ENCODE measurements at places on chromosomes 11 and 22.

DNA sequence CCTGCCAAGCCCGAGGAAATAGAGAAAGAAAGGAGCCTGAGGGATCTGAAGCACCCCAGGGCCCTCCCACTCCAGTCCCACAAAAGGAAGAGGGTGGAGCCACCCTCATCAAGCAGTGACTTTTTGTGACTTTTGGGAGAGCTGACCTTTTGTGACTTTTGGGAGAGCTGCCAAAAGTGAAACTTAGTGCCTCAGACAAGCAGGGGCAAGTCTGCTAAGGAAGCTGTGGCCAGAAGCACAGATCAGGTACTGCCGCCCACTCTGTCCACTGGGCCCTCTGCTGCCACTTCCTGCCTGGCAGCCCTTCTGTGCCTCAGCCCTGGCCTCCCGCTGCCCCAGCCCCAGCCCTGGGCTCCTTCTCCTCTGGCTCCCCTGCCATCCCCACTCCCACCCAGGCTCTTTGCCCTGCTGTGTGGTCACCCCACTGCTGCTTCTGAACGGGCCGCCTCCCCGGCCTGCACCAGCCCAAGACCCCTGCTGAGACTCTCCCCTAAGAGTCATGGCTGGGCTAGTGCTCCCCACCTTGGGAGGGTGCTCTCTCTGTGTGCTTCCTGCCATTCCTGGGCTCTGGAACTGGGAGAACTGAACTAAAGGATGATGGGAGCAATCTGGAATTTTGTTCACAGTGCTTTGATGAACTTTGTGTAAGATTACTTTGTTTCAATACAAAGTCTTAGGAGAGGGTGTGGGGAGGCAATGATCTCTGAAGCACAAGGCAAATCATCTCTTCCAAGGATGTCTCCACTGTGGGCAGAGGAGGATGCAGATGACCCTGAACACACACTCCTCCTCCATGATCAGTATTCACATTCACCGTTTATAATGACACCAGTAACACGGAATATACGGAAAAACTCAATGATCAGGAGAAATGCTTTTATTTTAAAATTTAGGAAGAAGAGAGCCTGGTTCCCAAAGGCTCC lies at the start of gene APOBEC3H:
Gene APOBEC3H (plus strand): TSS at position 147 of the 923 bp plus-strand sequence. CDS start 3,035 bp downstream, outside the sequence.
- DNase-seq: no peak

DNA sequence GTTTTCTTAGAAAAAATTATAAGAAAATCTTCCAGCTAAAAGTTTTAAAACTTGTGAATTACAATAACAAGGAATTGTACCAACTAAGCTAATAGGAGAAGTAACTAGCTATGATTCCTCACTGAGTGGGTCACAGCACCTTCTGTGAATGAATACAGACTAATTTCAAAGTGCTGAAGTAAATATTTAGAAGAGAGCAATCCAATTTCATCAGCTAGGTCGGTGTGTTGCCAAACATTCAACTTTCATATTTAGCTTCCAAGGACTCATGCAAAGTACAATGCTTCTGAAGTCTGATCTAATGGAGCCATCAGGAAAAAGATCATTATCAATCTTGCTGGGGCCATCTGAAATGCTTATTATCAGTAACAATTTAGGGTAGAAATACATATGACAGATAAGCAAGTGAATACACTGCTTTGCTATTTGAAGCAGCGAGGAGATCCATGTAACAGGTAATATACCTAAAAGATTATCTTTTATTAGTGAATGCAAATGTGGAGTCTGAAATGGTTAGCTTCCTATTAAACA lies 750.6 kb upstream of the CCDC90B start:
- DNase-seq: no peak

DNA sequence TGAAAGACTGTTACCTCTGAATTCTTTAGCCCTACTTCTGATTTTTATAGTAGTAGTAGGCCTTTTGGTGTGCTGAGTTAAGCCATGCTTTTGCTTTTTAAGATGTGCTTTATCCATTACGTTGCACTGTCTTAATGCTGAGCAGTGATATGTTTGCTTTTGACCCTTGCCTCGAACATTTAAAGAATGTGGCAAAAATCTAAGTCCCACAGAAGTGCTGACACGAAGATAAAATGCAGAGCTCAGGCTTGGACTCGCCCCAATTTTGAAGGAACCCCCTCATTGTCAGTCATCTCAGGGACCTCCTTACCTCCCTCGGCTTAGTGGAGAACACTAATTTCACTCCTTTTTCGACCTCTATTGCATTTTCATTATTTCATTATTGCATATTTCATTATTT lies 272.9 kb downstream of the DDX10 start:
- no peak for DNase-seq

DNA sequence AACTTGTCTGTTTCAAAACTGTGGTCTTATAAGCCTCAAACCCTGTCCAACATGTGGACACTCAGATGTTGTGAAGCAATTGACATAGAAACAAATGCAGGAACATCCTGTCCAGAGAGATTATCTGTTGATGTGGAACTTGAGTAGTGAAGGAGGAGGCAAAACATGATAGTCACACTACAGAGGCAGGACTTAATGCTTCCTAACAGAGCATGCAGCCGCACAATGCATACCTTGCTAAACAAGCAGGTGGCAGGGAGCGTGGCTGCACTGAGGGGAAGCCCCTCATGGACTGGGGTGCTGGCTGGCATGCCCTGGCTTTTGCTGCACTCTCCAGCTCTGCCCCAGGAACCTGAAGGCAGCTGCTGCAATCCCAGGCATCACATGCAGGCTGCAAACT lies 5.3 kb downstream of the C22orf39 start:
- DNase-seq: no peak

GRCh38 chr11:48007677-48008076 lies 27.3 kb downstream of the PTPRJ start:
- DNase-seq: no peak

GRCh38 chr11:11916981-11917399 lies 75.2 kb downstream of the USP47 start:
- DNase-seq: no peak
